ENCODE measurements at places on chromosomes 12 and 14.

GRCh38 chr12:78703820-78704525, 160.6 kb upstream of the SYT1 start:
- peak; percentile 91 for DNase-seq

DNA sequence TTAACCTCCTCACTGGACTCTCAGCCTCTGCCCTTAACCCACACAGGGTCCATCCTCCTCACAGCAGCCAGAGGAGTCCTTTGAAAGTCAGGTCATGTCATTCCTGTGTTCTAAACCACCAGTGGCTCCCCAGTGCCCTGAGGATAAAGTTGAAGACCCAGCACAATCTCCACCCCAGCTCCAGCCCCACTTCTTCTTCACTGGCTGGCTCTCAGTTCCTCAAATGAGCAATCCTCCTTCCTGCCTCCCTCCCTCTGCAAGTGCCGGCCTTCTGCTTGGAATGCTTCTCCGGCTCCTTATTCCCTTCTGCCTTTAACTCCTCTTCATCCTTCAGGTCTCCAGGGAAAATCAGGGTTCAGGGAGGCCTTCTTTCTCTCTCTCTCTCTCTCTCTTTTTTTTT, 32.0 kb upstream of the SPPL3 start:
- DNase-seq: no peak

DNA sequence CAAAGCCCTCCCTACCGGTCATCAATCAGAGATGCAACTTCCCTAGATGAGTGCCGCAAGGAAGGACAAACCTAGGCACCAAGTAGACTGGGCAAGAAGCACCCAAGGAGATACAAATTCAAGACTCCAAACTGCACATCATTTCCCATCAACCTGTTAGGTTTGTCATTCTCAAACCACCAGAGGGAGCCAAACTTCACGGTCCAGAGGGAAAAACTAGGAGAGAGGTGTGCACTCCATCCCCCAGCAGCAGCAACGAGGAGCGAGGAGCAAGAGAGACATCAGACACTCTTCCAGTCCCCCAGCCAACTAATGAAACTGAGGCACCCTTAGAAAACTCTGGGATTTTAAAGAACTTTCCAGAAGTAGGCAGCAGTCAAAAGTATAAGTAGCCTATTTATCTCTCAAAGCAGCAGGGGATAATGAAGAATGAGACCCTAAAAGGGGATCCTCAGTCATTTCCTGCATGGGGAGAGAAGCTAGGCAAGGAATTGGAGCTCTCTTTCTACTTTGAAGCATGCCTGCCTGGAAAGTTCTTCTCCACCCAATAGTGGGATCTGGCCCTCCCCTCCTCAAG, 37.0 kb upstream of the NT5DC3 start:
- peak; percentile 87 for DNase-seq

GRCh38 chr14:74140374-74140850, 55.7 kb downstream of the LIN52 start:
- no peak for DNase-seq

DNA sequence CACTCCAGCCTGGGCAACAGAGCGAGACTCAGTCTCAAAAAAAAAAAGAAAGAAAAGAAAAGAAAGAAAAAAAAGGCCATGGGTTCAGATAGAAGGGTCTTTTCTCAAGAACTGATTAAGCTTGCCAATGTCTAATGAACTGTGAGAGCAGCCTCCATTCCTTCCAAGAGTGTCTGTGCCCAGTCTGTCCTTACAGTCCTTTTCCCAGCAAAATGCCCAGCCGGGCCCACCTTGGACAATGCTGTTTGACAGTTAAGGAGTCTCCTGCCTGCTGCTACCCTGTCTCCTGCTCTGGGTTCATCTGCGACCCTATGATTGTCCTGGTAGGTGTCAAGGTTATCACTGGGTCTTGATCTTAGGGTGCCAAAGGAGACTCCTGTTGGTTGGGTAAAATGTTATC, 21.4 kb downstream of the SYNE3 start:
- no peak for DNase-seq

- no peak for DNase-seq
These were observed 8.2 kb downstream of the PDE6H start for GRCh38 chr12:14981049-14981448.

DNA sequence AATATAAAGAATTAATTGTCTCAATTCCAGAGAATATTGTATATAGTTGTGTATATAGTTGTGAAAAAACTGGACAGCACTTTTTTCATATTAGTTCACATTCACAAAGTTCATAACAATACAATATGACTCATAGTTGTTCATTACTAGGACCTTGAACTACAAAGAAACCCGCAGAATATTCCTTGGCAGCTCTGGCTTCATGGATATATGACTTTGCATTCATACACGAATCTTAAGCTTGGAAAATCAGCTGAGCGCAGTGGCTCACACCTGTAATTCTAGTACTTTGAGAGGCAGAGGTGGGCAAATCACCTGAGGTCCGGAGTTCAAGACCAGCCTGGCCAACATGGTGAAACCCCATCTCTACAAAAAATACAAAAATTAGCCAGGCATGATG, 38.1 kb upstream of the PCED1B start:
- no peak for DNase-seq
